Stimulated activated CD4-positive, alpha-beta T cell treated with anti-CD3 and anti-CD28 coated beads, TNF-alpha, amount 100 ng/mL, for 4 hours (primary cell): ENCODE measurements at places on chromosomes 1 and 21.

DNA sequence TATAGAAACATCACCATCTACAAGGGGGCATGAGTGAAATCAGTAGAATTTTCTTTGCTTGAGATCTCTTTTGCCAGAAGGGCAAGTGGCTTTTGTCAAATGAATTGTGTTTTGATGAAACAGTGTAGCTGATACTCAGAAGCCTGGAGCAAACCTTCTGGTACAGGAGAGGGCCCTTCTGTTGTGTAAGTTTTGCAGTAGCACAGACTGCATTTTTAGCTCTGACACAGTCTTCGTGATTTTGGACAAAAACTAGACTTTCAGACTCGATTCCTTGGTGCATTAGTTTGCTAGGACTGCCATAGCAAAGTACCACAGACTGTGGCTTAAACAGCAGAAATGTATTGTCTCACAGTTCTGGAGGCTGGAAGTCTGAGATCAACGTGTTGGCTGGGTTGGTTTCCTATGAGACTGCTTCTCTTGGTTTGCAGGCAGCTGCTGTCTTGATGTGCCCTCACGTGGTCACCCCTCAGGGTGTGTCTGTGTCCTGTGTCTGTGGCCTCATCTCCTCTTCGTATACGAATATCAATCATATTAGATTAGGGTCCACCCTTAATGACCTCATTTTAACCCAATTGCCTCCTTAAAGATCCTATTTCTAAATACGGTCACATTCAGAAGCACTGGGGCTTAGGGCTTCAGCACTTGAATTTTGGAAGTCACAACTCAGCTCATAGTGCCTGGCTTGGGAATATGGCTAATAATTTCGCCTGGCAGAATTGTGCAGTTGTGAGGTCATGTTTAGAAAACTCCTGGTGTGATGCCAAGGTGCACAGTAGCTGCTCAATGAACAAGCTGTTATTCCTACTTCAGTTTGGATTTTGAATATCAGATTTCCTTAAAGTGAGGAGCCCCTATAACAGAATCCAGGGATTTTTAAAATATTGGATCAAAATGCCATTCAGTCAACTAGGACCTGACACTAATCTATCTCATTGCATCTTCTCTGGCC is 21.2 kb upstream of the DISC1 start:
- DNase-seq, result no peak

DNA sequence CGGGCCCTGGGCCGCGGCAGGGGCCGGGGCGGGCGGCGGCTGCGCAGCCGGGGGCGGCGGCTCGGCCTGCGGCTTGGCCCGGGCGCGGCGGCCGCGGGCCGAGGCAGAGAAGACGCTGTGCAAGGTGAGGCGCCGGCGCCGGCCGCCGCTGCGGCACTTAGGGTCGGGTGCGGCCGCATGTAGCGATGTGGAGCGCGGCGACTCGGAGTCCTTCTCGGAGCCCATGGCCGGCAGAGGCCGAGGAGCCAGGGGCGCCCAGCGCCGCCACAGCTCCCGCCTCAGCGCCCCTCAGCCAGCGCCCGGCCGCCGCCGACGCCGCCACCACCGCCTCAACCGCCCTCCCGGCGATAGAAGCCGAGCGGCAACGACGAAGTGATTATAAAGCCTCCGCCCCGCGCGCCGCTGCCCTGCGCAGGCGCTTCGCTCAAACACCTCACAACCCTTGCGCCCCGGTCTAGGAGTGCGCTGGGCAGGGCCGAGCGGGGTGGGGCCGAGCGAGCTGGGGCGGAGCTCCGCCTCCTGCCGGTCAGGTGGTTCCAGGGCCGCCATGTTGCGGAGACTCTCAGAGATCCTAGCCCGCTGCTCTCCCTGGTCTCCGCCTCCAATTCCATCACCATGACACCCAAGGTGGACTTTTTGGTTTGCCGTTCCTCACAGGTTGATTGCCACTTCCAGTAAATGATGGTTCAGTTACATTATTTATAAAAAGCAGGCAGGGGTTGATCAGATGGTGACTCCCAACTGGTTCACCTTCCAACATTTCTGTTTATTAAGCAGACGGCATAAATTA is at the start of gene RNF19B:
Gene RNF19B (minus strand): TSS at position 349 of the 790 bp plus-strand sequence. CDS start 124 bp downstream, at position 225.
- peak; percentile 89 for DNase-seq

DNA sequence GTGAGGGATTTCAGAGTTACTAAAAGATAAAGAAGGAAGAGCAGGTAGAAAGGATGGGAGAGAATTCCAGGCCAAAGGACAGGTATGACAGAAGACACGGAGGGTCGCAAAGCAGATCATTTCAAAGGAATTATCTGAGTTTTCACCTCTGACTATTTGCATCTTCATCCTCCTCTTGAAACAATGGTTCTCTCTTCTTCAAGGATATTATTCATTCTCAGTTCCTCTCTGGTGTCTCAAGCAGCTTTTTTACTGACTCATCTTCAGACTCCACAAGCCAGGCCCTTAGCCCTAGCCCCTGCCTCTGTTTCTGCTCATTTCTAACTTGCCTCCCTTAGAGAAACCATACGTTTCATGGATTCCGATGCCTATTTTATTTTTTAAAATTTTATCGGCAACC is 15.0 kb downstream of the DDX59 start:
- no peak for DNase-seq

GRCh38 chr1:89673251-89673650 is 40.3 kb downstream of the LRRC8C start:
- DNase-seq, result no peak

DNA sequence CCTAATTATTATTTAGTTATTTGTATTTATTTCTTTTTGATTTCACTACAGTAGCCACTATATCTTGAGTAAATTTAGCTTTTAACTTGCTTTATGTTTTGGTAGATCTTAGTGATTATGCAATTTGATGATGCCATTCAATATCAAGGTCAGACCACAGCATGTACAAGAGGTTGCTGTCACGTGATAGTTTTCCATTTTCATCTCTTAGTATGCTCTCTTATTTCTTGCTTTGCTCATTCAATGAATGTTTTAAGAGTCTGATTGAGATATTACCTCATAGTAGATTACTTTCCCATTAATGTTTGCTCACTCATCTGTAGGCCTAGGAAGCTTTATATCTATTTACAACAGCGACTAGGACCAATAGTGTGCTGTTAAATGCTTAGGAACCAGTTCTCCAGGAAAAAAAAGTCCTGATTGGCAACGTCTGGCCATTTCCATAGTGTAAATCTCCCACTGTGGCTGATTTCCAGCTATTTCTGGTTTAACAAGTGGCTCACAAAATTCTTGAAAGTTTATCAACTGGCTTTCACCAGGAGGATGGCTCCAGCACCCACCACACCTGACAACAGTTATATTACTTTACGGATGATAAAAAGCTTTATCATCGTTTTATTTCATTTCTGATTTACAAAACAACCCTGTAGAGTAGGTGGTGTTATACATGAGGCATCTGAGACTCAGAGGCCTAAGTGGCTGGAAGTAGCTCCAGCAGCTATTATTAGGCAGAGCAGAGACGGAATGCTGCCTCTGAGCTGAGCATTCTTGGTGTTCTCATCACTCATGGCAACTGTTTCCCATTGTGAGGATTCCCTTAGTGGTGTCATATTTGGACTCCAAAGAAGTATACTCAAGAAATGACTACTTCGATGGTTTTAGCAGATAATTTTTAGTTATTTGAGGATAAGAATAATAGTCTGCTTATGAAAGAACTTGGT is 235.2 kb downstream of the DISC1 start:
- DNase-seq, result no peak

- no peak for DNase-seq
Measured at GRCh38 chr1:47181955-47182675, 7.7 kb downstream of the PDZK1IP1 start.

GRCh38 chr1:34884961-34885360 is 25.4 kb upstream of the SMIM12 start:
- DNase-seq, result no peak

DNA sequence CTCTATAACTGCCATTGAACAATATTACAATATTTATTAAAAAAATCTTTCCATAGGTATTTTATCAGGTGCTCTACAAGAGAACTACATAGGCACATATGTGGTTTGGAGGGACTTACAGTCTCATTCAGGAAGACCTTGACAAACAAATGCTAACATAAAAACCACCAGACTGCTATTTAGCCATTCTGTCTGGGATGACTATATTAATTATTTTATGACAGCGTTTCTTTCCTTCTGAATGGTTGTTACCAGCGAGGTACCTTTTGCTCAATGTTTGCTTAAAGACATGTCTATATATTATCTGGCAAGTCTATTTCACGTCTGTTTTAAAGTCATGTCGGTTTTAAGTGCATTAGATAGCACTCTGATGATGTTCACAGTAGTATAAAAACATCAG is 69.7 kb downstream of the RUNX1 start:
- no peak for DNase-seq

GRCh38 chr1:7948960-7949359 is 8.3 kb upstream of the TNFRSF9 start:
- no peak for DNase-seq

GRCh38 chr1:225440380-225441221 is 12.8 kb upstream of the LBR start:
- no peak for DNase-seq

- DNase-seq, result no peak
Measured at GRCh38 chr1:211531194-211532087, 39.5 kb upstream of the RD3 start.

GRCh38 chr1:29706936-29707335 is 470.6 kb downstream of the PTPRU start:
- no peak for DNase-seq

GRCh38 chr1:186292875-186293274 is 82.2 kb downstream of the TPR start:
- DNase-seq, result no peak

- DNase-seq, result no peak
Measured at GRCh38 chr1:41382480-41383090, 21.4 kb downstream of the FOXO6 start.

DNA sequence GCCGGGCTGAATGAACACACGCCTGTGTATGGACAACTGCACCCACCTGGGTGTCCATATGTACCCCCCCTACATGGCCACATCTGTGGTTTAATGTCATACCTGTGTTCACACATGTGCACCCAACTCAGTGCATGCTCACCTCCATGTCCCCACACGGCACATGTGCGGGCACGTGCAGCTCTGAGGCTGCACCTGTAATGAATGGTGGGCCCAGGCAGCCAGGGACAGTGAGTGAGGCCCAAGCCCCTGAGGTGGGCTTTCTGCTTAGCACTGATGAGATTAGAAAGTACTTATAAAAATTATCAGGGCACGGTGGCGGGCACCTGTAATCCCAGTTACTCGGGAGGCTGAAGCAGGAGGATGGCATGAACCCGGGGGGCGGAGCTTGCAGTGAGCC is 42.5 kb upstream of the CSF3R start:
- DNase-seq, result no peak

GRCh38 chr1:115142616-115143015 is 53.3 kb upstream of the TSPAN2 start:
- DNase-seq, result no peak

GRCh38 chr1:26553942-26554682 is 24.6 kb downstream of the RPS6KA1 start:
- DNase-seq, result no peak

DNA sequence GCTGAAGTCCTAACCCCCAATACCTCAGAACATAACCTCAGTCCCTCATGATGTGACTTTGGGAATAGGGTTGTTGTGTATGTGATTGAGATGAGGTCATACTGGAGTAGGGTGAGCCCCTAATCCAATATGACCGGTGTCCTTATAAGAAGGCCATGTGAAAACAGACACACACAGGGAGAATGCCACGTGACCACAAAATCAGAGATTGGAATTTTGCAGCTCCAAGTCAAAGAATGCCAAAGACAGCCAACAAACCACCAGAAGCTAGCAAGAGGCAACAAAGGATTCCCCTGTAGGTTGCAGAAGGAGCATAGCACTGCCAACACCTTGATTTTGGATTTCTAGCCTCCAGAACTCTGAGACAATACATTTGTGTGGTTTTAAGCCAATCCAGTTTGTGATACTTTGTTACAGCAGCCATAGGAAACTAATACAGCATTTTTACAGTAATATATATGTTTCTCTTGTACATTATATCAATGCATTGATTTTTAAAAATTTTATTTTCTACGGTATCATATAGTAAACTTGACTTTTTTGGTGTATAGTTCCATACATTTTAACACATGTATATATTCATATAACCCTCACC is 5.4 kb downstream of the ZSWIM5 start:
- DNase-seq, result no peak

GRCh38 chr1:195495720-195496635 is 1112.3 kb downstream of the KCNT2 start:
- no peak for DNase-seq

- DNase-seq, result no peak
Measured at GRCh38 chr1:201294876-201295275, 11.6 kb downstream of the PKP1 start.

DNA sequence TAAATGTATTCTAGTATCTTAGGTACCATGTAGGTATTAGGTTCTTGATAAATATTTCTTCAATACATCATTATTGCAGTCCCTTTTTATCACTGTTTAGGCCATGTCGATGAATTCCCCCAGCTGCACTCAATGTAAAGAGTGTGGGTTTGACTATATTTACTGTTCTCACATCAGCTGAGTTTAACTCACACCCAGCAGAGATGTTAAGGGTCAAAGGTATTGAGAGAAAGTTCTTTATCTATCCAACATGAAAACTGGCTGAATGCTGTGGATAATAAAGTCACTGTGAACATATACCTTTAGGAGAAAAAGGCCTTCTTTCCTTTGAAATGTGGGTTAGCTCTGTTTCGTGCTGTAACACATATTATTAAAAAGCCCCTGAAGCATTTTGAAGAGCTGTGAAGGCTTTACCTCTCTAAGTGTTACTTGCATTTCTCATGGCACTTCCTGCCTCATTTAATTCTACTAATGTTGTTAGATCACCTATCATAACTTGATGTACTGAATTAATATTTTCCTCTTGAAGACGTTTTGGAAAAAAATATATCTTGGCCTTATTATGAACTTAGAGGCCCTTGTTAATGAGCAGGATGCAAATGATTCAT is 19.1 kb upstream of the LYST start:
- no peak for DNase-seq

DNA sequence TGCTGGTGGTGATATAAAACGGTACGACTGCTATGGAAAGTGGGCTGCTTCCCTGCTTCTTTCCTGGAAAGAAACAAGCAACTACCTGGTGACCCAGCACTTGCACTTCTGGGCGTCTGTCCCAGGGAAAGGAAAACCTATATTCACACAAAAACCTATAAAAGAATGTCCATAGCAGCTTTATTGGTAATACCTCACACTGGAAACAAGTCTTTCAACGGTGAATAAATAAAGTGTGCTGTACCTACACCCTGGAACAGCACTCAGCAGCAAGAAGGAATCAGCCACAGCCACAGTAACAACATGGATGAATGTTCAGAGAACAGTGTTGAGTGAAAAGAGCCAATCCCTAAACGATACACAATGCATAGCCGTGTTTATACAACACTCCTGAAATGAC is 19.9 kb downstream of the SLC19A1 start:
- DNase-seq, result no peak

- DNase-seq, result no peak
Measured at GRCh38 chr1:119366424-119366823, 2.2 kb upstream of the HAO2 start.

GRCh38 chr1:153968000-153968363 is 280 bp downstream of the CREB3L4 start:
- no peak for DNase-seq

- no peak for DNase-seq
Measured at GRCh38 chr1:228900886-228901392, 165.7 kb downstream of the RHOU start.
